ENCODE measurements at places on chromosomes 5 and 9.
A peak's percentile ranks its signal among the peaks of the same experiment; 100 is the strongest.

- no peak for DNase-seq
These were observed 235.2 kb downstream of the NR3C1 start for GRCh38 chr5:143168171-143168741.

DNA sequence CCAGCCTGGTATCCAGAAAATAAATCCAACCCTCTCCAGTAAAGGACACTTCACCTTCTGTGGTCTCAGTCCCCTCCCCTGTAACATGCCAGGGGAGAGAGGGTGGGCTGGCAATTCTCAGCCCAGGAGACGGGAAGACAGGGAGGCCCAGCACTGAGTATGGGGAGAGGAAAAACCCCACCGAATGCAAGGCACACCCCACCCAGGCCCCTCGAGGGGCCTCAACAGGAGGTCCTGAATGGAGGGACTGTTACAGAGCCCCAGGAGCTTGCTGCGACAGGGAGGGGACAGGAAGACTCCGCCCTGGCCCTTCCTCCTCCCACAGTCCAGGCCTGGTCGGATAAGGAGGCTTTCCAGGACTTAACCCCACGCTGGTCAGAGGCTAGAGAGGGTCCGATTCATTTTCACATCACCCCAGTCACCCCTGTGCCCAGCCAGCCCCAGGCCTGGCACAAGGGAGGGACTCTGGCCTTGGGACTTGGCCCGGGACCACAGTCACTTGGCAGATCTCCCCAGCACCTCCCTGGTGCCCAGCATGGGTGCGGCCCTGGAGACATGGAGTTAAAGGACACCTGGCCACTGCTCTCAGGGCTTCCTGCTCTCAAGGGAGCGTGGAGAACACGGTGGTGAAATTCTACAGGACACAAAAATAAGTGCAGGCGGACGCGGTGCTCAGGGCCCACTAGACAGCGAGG, 44.9 kb upstream of the STXBP1 start:
- no peak for DNase-seq

DNA sequence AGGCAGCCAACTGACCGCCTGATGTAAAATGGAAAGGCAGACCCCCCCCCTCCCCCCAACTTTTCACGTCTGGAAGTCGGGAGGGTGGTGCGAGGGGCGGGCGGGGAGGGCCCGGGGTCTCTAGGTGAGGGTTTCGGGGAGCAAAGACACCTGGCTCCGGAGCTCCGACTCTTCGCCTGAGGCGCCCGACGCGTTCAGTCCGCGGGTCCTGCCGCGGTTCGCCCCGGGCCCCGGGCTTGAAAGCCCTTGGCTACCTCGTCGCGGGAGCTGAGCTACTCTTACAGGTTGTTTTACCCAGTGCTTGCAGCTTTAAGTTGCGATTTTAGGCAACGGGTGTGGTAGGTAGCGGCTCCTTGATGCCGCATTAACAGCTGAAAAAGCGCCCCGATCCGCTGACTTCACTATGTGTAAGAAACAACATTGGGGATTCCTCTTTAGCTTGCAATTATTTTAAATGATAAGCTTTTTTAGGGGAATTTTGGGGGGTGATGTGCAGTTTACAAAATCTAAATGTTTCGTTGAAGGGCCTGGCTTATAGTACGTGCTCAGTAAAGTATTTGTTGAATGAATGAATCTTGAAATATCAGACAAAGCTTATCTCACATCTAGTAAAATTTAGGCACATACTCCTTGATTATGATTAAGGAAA, 722 bp downstream of the CDC42SE2 start:
- DNase-seq, result no peak

DNA sequence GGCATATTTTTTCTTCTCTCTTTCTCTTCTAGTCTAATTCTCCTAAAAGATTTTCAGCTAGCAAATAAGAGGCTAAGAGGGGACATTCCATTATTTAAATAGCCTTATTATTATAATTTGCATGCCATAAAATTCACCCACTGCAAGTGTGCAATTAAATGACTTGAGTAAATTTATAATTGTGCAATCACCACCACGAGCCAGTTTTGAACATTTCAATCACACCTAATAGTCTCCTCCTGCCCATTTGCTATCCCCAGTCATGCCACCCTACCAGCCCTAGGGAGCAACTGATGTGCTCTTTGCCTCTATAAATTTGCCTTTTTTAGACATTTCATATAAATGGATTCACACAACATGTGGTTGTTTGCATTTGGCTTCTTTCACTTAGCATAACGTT, 12.0 kb upstream of the SLC36A2 start:
- DNase-seq, result no peak

- no peak for DNase-seq
These were observed 336.1 kb downstream of the MLLT3 start for GRCh38 chr9:20286154-20286700.

- no peak for DNase-seq
These were observed 2.0 kb upstream of the EBF1 start for GRCh38 chr5:159101685-159102084.

DNA sequence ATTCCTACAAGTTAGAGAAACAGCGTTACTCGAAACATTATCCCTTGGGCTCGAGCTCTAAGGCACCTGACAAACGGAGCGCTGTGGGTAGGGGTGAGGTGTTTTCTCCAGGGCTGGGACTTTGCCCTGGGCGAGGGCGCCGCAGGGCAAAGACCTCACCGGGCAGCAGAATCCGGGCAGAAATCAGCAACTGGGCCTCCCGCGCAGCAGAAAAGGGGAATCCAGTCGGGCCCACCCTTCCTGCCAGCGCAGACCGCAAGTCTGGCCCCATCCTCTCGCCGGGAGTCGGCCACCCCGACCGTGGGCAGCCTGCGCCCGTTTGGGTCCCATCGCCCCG, 430 bp upstream of the MSH3 start:
- DNase-seq, result no peak

DNA sequence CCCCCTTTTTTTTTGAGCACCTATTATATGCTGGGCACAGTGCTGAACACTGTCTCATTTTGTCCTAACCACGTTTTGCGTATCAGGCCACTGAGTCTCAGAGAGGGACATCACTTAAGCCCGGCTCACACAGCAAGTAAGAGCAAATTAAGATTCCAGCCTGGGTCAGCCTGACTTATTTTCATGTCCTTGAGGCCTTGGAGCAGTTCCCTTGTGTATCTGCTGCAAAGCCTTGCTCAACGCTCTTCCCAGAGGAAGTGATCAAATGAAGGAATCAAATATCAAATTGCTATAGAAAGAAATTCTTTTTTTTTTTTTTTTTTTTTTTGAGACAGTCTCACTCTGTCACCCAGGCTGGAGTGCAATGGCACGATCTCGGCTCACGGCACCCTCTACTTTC, 30.7 kb downstream of the ERGIC1 start:
- no peak for DNase-seq

- DNase-seq, result no peak
These were observed 22.7 kb downstream of the KIF3A start for GRCh38 chr5:132714456-132715307.

GRCh38 chr5:142095651-142096330, 12.8 kb upstream of the NDFIP1 start:
- DNase-seq, result peak; percentile 56

- no peak for DNase-seq
These were observed 344.1 kb downstream of the NR2F1-AS1 start for GRCh38 chr5:93236807-93237421.

- DNase-seq, result no peak
These were observed 109.8 kb downstream of the KIAA0825 start for GRCh38 chr5:94508461-94509148.

DNA sequence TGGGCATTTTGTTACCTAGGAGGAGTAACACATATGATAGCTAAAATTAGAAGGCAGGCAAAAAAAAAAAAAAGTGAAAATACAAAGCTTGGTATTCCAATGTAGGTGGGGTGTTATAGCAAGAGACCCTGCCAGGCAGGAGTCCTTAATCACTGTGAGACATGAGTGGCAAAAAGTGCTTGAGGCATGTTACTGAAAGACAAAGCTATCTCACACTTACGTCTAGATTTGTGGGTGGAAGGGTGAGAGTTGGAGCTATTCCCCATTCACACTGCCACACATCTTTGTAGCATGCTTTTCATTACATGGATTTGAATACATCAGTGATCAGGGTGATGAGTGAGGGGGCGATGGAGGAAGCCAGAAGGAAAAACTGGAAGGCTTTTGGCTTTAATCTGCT, 2.6 kb upstream of the PLPPR1 start:
- no peak for DNase-seq

GRCh38 chr5:176526462-176526861, 10.7 kb downstream of the RNF44 start:
- no peak for DNase-seq

- DNase-seq, result no peak
These were observed 3.7 kb downstream of the IPPK start for GRCh38 chr9:92666236-92666635.

DNA sequence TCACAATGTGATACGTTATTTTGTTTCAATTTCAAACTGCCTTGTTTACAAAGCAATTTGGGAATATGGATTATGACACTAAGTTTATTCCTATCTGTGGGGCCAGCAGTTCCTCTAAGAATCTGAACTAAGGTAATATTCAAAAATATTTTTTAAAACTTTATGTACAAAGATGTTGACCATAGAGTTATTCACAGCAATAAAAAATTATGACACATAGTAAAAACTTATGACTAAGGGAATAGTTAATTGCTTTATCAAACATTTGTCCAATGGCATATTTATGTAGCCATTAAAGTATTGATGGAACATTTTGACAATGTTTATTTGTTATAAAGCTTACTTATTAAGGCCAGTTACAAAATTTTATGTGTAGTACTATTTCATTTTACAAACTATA, 73.4 kb upstream of the FREM1 start:
- DNase-seq, result no peak

DNA sequence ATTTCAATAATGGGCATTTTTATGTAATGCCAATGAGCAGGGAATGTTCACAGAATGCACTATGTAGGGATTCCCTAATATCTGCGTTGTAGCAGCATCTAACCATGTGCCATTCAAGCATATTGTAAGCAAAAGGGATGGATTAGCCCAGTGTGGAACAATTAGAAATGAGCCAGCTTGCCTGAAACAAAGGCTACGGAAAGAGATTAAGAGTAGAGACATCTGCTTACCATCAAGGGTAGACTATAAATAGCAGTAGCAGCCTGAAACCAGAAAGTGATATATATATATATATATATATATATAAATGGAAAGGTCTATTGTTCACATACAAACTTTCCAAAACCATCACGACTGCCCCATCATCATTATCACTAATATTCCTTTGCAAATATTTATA, 31.9 kb upstream of the CEP120 start:
- no peak for DNase-seq

GRCh38 chr5:55868846-55869245, 17.7 kb downstream of the IL31RA start:
- DNase-seq, result no peak

GRCh38 chr5:180366326-180366725, 13.2 kb upstream of the GFPT2 start:
- no peak for DNase-seq

DNA sequence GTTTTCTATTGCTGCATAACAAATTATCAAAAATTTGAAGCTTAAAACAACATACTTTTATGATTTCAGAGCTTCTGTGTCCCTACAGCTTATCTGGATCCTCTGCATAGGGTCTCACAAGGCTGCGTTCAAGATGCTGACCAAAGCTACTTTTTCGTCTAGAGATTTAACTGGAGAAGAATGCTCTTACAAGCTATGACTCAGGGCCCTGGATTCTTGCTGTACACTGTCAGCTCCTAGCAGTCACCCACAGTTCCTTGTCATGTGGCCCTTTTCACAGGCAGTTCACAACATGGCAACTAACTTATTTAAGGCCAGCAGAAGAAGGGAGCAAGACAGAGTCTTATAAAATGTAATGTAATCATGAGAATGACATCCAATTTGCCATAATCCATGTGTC, 70.8 kb upstream of the FAM174A start:
- DNase-seq, result no peak

DNA sequence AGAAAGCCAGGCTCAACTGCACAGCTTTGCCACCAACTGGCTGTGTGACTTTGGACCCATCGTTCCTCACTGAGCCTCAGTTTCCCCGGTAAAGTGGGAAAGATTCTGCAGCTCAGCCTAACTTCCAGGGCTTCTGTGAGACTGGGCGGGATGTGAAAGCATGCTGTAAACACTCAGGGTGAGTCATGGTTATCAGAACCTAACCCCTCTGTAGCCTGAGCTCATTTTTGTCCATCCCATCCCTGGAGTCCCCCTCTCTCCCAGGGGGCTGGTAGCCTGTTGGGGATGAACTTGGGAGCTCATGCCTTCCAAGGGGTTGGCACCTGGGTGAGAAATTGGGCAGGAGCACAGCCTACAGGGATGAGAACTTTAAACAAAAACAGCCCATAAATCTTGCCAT, 2.3 kb downstream of the CCDC69 start:
- DNase-seq, result no peak

GRCh38 chr9:91654527-91654926, 230.9 kb upstream of the NFIL3 start:
- no peak for DNase-seq

- DNase-seq, result no peak
These were observed 2.4 kb downstream of the CD180 start for GRCh38 chr5:67194166-67194565.

- no peak for DNase-seq
These were observed 295.7 kb downstream of the MED10 start for GRCh38 chr5:6082685-6083084.

- DNase-seq, result no peak
These were observed 410.9 kb upstream of the TRPC7 start for GRCh38 chr5:136776022-136776927.

- no peak for DNase-seq
These were observed 57.1 kb downstream of the PSD2 start for GRCh38 chr5:139852696-139853095.

GRCh38 chr5:158155067-158155466, 296.1 kb upstream of the CLINT1 start:
- DNase-seq, result no peak

- no peak for DNase-seq
These were observed 101.6 kb upstream of the SSBP2 start for GRCh38 chr5:81852291-81853029.

- no peak for DNase-seq
These were observed 305.0 kb downstream of the RASEF start for GRCh38 chr9:82757924-82758323.

- DNase-seq, result no peak
These were observed 71.5 kb downstream of the MRPS27 start for GRCh38 chr5:72248410-72248981.

GRCh38 chr9:93258818-93259489, 75.0 kb downstream of the WNK2 start:
- DNase-seq, result no peak

GRCh38 chr5:135106610-135107471, 72.8 kb upstream of the PITX1 start:
- no peak for DNase-seq

DNA sequence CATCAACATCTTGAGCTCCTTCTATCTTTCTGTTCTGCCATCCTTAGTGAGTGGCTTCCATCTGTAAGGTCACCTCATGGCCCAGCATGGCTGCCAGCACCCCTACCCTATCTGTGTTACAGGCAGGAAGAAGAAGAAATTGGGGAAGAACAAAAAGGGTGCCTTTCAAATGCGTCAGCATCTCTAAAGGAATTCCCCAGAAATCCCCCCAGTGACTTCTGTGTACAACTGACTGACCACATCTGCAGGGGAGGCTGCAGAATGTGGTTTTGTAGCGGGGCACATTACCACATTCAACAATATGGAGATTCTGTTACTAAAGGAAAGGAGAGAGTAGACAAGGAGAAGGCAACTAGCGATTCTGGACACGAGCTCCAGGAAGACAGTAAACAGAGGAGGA, 40.1 kb downstream of the ALG2 start:
- DNase-seq, result no peak
